EL (cell line): ENCODE measurements at places on chromosomes 3 and 15.
A peak's percentile ranks its signal among the peaks of the same experiment; 100 is the strongest.

DNA sequence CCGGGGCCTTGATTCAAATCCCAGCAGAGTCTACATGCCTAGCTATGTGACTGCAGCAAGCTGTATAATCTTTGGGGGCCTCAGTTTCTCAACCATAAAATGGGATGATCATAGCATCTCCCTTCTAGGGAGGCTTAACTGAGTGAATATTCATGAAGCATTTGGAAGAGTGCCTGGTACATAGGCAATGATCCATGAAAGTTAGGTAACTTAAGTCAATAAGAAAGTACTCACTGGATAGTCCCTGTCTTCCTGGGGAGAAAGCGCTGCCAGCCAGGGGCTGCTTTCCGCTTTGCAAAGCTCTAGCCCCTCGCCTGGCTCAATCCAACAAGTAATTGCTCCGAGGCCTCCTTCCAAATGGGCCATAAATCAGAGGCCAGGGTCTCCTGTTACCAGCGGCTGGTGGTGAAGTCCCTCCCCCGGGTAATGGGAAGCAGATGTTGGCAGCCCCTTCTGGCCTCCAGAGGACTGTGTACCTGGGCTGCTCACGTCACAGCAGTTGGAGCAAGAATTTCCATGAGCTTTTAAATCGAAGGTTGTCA lies 521.9 kb upstream of the PROK2 start:
- no peak for DNase-seq

DNA sequence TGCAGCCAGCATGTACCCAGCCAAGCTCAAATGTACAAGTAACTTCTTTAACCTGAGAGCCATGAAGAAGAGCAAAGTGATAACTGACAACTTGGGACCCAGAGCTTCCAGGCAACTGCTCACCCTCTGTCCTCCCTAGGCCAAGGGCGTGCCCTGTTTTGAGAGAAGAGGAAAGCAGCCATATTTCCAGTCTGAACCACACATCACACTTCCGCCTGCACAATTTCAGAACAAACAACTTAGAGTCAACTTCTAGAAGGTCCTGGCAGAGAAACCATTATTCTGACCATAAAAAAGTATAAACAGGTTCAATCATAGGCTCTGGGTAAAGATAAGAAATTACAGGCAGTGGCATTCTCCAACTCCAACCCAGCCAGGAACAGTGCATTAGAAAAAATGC lies 50.1 kb downstream of the ITGB5 start:
- no peak for DNase-seq

- peak; percentile 30 for DNase-seq
These were observed 1.5 kb downstream of the CCK start for GRCh38 chr3:42264399-42265058.

- no peak for DNase-seq
These were observed 32.8 kb downstream of the SETMAR start for GRCh38 chr3:4335840-4336562.

DNA sequence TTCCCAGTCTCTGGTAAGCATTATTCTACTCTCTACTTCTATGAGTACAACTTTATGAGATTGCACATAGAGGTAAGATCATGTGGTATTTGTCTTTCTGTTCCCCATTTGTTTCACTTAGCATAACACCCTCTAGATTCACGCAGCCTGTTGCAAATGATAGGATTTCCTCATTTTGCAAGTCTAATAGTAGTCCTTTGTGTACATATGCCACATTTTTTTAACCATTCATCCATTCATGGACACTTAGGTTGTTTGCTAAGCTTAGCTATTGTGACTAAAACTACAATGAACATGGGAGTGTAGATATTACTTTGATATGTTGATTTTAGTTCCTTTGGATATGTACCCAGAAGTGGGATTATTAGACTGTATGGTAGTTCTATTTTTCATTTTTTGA lies 717.9 kb upstream of the ALCAM start:
- no peak for DNase-seq

- peak; percentile 2 for DNase-seq
These were observed 646.0 kb downstream of the TUSC7 start for GRCh38 chr3:117355566-117355965.

GRCh38 chr3:46289966-46290365 lies 47.7 kb downstream of the CCR3 start:
- no peak for DNase-seq

DNA sequence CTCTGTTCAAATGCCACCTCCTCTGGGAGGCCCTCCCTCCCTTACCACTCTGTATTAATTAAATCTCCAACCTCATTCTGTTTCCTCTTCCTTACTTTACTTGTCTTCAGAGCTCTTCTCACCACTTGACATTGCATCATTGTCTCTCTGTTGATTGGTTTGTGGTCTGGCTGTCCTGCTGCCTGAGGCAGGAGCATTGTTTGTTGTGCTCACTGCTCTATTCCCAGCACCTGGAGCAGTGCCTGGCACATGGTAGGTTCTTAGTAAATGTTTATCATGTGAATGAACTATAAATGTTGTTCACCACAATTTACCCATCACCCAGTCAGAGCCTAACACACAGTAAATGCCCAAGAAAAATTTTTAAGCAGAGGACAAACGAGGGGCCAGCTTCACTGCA lies 6.7 kb upstream of the BFSP2 start:
- no peak for DNase-seq

DNA sequence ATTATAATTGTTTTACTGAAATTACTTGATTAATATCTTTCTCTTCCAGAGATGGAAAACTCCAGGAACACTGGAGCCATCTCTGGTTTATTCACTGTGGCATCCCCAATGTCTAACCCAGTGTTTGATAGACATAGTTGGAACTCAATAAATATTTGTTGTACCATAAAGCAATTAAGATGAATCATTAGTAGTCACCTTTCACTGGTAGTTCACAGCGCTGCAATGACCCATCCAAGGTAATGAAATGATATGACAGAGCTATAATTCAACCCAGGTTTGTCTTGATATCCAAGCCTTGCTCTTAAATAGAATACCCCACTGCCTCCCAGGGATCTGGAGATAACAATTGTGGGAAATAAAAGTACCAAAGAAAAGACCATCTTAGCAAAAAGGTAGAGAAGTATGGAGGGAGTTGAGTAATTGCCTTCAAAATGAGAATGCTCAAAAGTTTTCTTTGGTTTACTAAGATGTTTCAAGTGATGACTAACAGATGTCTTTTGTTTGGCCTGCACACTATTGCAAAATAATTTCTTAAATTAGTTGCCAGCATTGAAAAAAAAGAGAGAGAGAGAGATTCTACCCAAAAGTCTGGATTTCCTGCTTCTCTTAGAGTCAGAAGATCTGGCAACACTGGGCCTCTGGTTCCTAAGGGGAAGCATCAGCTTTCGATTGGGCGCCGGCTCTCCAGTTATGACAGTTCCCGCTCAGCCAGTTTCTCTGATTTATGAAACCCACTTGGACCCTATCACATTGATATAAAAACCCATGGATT lies 348.5 kb downstream of the ERC2 start:
- DNase-seq = peak; percentile 61

DNA sequence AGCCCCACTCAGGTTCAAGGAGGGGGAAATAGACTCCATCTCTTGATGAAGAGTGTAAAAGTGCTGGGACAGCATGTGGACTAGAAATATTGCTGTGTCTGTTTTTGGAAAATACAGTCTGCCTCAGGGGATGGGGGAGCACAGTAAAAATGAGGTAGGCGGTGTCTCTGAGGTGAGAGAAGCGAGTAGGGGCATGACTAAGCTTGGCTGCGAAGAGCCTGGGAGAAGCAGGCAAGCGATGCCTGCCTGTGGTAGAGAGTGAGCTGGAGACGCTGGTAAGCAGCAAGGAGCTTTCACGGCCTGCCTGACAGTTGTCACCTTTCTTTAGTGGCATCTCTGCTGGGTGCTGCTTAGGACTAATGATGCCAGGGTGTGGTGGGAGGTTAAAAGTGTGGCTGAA lies 49.0 kb upstream of the DCLK3 start:
- DNase-seq = no peak

GRCh38 chr3:174466471-174467054 lies 392.6 kb upstream of the NAALADL2 start:
- no peak for DNase-seq

GRCh38 chr15:52361494-52361893 lies 65.9 kb upstream of the MYO5C start:
- DNase-seq = no peak

DNA sequence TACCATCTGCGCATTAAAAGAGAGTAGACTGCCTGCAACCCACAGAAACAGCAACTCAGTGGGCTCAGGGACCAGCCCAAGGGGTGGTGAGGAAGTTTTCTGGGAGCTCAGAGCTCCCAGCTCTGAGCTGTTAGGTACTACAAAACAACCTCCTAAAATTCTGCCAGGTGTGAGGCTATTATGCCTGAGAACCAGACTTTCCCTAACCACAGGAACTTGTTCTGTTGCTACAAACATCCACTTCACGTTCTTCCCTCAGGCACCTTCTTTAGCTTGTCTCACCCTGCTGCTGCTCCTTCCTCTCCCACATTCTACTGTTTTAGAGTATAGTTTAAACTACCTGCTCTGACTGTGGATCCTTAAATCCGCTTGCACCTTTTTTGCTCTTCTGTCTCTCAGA lies 399.4 kb downstream of the ROBO1 start:
- peak; percentile 17 for DNase-seq

DNA sequence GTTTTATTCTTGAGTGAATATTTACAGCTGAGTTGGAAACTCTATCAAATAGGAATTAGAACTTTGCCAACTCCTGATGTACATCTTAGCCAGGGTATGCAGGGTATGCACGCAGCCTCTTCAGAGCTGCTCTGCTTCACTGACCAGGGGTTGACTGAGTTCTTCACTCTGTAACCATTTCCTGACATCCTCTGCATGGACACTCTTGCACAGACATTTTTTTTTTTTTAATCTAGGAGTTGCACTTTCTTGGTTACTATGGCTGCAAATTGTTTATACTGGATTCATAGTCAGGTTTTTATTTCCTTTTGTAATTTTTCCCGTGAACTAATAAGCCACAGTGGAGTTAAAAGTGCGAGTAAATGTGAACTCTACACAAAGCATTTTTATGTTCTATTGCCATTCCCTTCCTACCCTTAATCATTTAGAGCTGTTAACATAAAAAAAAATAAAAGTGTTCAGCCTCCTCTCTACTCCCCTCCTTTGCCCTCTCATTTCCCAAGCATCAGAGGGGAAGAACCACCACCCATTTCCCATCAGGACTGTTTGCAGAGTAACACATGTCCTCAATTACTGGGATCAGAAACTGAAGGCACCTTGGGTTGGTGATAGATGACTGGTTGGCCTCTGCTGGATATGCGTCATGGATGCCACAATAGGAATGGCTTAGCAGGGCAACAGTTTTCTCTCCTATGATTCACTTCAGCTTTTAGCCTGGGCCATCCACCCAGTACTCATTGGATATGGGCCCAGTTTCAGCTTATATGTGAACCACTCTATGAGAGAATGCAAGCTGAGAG lies 54.0 kb downstream of the DUT start:
- DNase-seq = peak; percentile 96

GRCh38 chr15:21271566-21271965 lies 168.7 kb downstream of the POTEB3 start:
- no peak for DNase-seq

DNA sequence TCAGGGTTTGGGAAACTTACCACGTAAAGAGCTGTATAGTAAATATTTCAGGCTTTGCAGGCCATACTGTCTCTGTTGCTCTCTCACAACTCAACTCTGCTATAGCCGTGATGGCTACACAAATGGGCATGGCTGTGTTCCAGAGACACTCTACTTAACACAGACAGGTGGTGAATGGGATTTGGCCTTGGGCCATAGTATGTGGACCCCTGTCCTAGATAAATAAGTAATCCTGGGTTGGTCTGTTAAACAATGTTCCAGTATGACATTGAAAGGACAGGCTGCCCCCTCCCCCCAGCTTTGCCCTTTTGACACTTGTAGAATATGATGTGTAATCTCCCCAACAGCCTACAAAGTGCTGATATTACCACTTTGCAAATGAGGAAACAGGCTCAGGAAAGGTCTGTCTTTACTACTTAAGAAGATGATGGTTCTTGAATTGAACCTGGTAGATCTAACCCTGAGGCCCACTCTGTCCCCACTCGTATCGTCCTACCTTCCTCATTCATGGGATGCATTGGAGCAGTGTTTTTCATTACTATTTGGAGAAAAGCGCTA lies 38.4 kb downstream of the SLCO3A1 start:
- DNase-seq = no peak

DNA sequence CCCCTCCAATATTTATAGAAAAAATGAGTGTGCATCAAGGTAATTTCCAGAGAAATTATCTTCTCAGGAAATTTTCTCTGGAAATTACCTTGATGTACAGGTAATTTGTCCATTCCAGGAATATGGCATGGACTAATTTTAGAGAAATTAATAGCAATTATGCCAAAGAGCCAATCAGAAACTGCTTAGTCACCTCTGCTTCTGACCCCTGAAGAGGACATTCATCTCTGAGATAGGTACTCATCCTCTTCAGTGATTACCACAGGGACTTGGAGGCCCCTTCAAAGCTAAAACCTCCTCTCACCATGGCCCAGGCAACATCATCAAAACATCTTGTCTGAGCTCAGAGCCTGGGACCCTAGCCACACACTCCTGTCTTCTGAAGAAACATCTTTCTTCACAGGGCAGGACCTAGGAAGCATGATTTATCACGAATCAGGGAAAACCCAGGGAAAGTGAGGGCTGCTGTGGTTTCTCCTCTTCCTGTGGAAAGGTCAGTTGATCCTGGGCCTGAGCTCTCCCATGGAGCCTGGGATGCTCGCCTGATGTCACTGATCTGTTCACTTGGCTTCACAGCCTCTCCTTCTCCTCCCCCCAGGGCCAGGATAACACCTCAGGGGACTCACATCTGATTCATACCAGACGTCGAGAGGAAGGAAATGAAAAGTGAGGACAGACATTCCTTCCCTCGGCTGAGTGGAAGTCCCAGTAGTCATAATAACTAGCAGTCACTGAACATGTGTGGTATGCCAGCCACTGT lies 210.5 kb downstream of the DTWD1 start:
- peak; percentile 98 for DNase-seq

DNA sequence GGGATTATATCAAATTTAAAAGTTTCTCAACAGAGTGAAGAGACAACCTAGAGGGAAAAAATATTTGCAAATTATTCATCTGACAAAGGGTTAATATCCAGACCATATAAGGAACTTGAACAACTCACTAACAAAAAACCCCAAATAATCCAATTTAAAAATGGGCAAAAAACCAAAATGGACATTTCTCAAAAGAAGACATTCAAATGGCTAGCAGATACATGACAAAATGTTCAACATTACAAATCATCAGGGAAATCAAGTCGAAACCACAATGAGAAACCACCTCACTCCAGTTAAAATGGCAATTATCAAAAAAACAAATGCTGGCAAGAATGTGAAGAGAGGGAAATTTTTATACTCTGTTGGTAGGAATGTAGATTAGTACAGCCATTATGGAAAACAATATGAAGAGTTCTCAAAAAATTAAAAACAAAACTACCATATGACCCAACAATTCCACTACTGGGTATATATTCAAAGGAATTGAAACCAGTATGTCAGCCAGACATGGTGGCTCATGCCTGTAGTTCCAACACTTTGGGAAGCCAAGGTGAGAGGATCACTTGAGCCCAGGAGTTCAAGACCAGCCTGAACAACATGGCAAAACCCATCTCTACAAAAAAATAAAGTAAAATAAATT lies 88.5 kb downstream of the CSNK1G1 start:
- DNase-seq = no peak

- peak; percentile 26 for DNase-seq
These were observed 118.8 kb upstream of the ADPGK start for GRCh38 chr15:72902245-72902918.

- peak; percentile 23 for DNase-seq
These were observed 1.3 kb downstream of the HDDC3 start for GRCh38 chr15:90930861-90931574.
